ENCODE measurements at places on chromosomes 16 and 17. TPM values are rescaled to one million over a fixed set of nuclear protein-coding genes. Genes with fewer than 3 reads are reported as not detected.

The TAT gene
- not detected for total RNA-seq

The TBC1D26 gene
- not detected for total RNA-seq

The AGRP gene
- not detected for total RNA-seq

- no peak for DNase-seq
Observed at GRCh38 chr16:54444851-54445458, 158.4 kb upstream of the IRX3 start.

The CDRT15 gene
- not detected for total RNA-seq

- DNase-seq = no peak
Observed at GRCh38 chr17:31878703-31879073, 19.6 kb upstream of the COPRS start.

DNA sequence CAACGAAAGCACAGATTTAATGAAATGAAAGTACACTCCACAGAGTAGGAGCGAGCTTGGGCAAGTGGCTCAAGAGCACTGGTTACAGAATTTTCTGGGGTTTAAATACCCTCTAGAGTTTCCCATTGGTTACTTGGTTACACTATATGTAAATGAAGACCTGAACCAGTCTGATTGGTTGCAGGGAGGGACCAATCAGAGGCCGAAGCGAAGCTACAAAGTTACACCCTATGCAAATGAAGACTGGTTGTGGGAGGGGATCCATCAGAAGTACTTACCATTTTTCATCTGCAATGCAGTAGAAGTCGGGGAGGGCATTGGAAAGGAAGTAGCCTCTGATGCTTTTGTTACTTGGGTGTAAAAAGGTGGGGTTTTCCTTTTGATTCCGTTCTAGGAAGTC is 132.0 kb downstream of the PMP22 start:
- no peak for DNase-seq

DNA sequence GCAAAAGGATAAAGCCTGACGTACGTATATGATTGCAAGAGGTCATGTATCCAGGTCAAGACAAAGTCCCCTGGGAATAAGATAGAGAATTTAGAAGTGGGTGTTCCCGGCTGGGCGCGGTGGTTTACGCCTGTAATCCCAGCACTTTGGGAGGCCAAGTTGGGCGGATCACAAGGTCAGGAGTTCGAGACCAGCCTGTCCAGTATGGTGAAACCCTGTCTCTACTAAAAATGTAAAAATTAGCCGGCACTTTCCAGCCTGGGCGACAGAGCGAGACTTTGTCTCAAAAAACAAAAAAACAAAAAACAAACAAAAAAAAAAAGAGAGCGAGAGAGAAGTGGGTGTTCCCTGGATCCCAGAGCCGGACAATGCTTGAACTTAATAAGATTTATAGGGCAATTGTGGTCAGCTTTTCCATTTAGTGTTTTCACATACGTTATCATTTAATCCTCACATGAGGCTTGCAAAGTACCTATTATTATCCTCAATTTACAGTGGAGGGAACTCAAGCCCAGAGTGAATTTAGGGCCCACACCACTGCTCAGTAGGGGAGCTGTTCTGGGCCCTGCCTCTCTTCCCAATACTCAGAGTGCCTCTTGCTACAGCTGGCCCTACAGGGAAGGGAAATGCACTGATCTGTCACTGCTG is 481 bp upstream of the GLTPD2 start:
- DNase-seq = no peak

GRCh38 chr16:87765473-87765775 is 362 bp downstream of the KLHDC4 start:
- DNase-seq = peak; percentile 63

DNA sequence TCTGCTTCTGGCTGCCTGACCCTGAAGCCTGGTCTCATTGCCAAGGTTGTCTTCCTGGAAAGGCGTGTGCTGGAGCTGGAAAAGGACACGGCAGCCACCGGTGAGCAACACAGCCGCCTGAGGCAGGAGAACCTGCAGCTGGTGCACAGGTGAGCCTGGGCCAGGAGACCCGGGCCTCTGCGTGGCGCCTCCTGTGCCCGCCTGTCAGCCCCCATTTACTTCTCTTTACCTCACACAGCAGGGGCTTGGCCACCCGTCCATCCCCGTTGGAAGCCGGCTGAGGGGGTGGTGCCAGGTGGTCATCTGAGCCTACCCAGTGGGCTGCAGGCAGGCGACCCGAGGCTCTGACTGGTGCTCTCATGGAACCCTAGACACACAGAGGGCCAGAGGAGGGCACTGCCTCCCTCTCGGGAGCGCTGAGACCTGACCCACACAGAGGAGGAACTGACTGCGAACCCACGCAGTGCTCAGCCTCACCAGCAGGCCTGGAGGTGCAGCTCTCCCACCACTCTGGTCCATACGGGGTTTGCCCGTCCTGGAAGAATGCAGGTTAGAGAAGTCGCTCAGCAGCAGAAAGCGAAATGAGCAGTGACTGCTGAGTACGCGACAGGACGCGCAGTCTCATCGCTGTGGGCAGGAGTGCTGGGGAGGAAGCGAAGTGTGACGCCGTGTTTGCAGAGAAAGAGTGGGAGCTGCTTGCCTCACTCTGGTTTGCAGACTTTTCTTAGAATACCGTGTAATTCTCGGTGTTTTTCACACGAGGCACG is 21.9 kb upstream of the CAPN15 start:
- no peak for DNase-seq

DNA sequence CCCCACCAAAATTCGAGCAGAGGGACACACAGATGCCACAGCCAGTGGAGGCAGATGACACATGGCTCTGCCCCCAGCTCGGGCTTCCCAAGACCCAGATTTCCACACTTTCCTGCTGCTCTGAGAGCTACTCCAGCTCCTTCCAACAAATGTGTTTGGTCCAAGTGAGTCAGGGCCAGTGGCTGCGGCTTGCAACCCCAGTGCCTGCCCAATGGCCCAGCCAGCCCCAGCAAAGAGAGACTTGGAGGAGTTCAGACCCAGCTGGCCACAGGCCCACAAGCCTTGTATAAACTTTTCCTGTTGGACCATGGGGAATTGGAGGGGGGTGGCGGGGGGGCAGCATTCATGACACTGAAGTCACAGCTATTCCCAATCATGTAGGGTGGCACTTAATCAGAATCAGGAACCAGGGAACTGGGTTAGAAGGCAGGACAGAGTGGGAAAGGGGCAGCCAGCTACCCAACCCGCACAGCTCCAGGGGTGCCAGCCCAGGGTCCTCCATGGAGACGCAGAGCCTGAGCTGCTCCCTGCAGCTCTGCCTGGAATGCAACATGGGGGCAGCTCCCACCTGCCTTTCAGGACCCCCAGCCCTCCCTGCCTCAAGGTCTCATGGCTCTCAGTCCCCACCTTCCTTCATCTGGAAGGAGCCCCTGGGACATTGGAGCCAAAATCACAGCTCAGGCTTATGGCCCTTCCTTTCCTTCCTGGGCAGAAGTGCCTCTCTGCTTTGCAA is 17.5 kb upstream of the C16orf78 start:
- DNase-seq = no peak

GRCh38 chr16:80463326-80463725 is 77.5 kb upstream of the DYNLRB2 start:
- no peak for DNase-seq

DNA sequence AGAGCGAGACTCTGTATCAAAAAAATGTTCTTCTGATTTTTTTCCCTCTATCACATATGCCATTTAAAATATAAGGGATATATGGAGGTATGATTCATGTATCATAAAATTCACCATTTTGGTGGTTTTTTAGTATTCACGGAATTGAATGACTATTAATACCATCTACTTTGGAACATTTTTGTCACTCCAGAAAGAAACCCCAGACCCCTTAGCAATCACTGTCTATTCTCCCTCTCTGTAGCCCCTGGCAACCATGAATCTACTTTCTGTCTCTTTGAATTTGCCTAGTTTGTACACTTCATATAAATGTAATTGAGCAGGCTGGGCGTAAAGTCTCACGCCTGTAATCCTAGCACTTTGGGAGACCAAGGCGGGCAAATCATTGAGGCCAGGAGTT is 75.9 kb downstream of the PRKCA start:
- no peak for DNase-seq

DNA sequence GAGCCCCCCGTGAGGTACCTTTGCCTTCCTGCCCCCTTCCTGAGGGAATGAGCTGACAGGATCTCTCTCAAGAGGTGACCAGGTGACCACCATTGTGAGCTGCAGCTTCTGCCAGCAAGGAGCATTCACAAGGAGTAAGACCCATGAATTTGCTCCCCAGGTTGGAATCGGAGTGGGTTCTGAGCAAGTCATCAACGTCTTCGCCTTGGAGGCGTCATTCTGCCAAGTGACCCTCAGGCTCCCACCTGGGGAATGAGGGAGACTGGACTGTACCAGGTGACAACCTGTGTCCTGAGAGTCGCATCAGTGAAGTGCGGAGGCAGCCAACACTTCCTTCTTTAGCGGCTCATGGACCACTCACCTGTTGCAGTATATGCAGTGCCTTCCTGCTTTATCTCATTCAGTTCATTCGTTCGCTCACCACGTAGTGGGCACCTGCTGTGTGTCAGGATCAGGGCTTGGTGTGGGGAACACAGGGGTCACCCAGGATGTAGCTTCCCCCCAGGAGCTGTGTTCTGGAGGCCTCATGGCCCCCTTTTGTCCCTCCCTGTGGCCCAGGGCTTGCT is 22.8 kb downstream of the WSCD1 start:
- no peak for DNase-seq

- DNase-seq = no peak
Observed at GRCh38 chr16:54652201-54652770, 278.4 kb upstream of the IRX5 start.

The CCL17 gene
- not detected for total RNA-seq

- DNase-seq = peak; percentile 86
Observed at GRCh38 chr17:42337442-42337841, 49.1 kb downstream of the STAT5A start.

The NHLRC4 gene
- 2.6 TPM for total RNA-seq

DNA sequence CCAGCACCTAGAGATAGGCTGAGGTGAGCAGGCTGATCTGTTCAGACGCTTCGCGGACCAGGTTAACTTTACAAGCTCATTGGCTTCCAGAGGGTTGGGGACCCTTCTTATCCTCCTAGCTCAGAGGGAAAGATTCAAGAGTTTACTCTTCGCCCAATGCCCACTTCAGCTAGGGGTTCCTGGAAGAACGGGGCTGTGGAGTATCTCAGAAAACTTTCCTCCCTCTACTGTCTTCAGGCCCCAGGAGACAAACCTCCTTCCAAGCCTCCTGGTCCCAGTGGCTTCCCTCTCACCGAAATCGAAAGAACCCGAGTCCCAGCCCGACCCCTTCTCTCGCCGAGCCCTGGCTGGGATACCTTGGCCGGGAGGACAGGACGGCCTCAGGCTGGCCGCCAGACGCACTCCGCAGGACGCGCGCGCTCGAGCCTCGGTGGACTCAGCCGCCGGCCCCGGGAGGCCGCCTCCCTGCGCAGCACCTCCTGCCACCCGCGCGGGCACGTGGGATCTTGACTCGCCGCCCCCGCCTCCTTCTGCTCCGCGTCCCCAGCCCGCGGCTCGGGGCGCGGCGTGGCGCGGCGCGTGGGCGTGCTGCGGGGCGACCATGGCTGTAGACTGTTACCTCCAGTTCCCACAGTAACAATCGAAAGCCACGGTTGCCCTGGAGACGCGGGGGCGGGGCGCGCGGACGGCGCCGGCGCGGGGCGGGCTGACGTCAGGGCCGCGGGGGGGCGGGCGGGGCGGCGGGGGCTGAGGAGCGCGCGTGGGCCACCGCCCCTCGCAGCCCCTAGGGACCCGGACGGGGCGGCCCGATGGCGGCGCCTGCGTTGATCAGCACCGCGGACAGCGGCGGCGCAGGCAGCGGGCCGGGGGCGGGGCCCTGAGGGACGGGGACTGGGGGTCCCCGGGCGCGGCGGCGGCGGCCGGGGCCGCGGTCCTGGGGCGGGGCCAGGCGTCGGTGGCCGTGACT is 5.3 kb upstream of the HIC1 start:
- DNase-seq = peak; percentile 91

GRCh38 chr17:4908711-4909496 is 6.0 kb upstream of the CHRNE start:
- DNase-seq = peak; percentile 86

DNA sequence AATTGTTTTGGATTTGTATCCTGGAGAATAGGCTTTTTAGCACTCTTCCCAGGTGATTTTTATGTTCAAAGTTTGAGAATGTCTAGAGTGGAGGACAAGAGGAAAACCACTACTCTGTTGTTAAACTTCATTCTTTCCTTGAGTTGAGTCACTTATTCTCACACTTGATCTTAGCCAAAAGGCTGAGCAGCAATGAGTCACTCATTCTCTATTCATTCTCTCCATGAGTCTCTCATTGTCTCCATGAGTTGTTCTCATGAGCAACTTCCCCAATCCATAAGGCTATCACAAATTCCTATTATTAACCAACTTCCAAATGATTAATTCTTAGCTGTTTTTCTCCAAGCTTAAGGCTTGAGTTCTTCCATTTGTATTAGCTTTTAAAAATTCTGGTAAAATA is 1393.3 kb downstream of the CDH8 start:
- DNase-seq = no peak

The RCVRN gene
- total RNA-seq = not detected

DNA sequence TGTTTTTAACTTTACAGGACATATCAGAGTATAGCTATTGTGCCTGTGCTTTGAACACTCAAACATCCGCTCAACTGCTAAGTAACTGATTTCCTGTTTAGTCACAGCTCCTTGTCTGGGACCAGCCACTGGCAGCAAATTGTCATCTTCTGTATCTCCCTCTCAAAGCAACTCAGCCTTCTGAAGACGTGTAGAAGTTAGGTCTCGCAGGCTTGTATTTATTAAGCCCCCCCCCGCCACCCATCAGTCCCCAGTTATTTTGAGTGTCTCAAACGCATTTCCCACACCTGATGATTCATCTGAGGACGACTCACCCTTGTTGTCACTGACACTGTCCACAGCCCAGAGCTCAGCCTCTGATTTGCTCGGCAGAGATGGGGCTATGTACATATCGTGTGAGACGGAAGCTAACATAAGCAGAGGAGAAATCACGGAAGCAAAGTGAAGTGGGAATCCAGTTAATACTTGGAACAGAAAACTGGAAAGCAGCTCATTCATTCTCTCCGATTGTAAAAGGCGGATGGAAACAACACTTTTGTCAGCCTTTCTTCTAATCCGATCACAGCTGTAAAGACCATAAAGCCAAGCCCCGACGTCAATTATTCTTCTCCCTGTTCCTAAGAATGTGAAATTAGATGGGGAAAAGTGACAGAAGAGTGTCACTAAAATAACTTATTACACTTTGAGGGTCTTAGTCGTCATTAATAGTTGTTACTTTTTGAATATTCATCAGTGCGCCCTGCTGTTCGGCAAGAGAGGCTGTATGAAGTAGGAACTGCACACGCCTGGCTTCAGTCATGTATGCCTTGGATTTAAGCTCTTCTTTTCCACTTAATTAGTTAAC is 64.2 kb downstream of the PITPNC1 start:
- DNase-seq = peak; percentile 79

- DNase-seq = no peak
Observed at GRCh38 chr16:73054498-73054812, 6.5 kb upstream of the ZFHX3 start.

GRCh38 chr16:839643-840408 is 39.3 kb upstream of the GNG13 start:
- no peak for DNase-seq
